ENCODE measurements at places on chromosomes 7 and 10.

DNA sequence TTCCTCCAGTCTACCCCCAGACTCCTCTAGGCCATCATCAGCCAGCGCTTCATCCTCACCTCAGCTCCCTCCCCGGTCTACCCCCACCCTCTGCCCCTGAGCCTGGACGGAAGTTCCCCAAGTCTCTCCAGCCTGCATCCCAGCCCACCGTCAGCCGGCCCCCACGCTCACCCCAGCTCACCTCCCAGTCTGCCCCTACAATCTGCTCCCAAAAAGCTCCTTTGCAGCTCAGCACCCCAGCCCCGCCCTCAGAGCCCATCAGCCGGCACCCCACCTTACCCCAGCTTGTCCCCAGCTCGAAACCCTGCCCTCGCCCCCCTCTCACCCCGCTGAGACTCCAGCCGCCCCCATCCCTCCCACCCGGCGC, 322 bp upstream of the RAMP3 start:
- DNase-seq, result no peak

DNA sequence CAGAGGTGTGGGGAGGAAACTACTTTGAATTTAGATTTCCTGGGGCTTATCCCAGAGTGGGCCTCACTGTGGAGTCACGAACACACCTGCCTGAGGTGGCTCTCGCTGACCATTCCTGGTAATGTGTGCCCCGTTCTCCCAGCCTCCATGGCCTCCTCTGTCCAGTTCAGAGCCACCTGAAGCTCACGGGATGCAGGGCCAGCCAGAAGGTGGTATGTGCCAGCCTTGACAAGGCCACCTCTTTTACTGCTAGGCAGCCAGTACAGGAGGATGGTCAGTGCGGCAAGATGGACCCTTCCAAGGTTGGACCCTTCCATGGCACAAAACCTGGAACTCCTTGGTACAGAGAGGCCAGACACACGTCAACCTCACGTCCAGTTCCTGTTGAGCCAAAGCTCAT, 210.3 kb downstream of the DNAJB6 start:
- no peak for DNase-seq

DNA sequence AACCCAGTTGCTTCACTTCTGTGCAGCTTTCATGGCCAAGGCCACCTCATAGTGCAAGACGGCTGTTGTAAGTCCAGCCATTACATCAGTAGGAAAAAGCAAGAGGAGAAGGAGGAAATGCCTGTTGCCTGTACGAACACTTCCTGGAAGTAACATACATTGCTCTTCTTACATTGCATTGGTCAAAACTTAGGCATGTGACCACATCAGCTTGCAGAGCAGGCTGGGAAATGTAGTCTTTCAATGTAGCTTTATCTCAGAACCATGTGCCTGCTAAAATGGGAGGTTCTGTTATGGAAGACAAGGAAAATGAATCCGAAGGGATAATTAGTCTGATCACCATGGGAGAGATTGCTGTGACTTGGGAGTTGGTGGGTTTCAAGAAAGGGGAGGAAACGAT, 4.3 kb downstream of the SLC29A3 start:
- DNase-seq, result no peak

DNA sequence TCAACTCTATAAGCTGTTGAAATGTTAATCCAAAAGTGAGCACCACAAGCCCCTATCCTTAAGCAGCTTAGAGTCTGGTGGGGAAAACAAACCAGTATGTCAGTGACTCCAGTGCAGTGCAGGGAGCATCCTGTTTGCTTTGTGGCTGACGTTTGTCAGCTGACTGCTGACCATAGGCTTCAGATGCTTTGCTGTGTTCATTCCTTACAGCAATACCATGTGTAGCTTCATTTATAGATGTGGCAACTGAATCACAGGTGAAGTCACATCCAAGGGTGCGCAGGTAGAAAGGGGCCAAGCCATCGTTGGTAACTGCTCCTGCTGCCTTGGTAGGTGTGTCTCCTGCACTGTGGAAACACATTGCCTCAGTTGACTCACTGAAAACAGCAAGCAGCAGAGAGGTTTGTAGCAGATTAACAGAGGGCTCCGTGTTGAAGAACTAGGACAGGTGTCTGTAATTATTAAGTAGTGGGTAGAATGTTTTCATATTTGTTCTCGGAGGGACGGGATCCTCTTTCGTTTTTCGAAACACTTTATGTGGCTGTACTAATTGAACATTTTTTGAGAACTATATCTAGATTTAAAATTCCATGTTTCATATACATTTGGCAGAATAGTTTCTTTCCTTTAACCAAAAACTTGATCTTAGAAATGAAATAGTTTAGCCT, 2.0 kb downstream of the INSIG1 start:
- DNase-seq, result no peak

GRCh38 chr10:96509017-96509641, 4.6 kb downstream of the TLL2 start:
- DNase-seq, result no peak

DNA sequence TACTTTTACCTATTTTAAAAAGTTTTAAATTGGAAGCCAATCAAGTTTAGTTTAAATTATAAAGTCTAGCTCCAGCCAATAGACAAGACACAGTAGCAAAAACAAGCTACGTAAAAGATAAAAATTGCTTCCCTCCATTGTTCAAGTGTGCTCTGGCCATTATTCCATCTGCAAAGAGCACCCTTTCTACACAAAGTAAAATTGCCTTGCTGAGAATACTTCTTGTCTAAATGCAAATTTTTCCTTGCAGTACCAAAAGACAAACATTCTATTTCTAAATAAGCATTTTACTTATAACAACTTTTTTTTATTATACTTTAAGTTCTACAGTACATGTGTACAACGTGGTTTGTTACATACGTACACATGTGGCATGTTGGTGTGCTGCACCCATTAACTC, 75.9 kb upstream of the ZNF746 start:
- DNase-seq, result no peak

- no peak for DNase-seq
Measured at GRCh38 chr10:74585231-74586087, 240.9 kb upstream of the KAT6B start.

DNA sequence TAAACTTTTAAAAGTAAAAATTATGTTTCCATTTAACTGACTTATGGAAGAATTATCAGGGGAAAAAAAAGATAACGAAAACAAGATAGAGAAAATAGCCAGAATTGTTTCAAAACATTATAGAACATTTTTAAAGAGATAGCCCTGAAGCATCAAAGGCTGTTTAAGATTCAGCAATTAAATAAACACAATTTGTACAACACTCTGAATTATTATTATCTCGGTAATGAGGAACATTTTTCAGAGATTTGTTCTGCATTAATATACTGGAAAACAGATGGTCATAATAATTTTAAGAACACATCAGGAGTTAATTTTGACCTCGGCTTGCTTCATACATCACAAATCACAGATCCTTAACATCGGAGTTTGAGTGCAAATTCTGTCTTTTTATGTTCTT, 643.8 kb downstream of the SORCS1 start:
- DNase-seq, result no peak

- DNase-seq, result no peak
Measured at GRCh38 chr10:103731609-103732270, 123.6 kb downstream of the SH3PXD2A start.

- DNase-seq, result no peak
Measured at GRCh38 chr7:83751217-83751616, 102.3 kb upstream of the SEMA3E start.

DNA sequence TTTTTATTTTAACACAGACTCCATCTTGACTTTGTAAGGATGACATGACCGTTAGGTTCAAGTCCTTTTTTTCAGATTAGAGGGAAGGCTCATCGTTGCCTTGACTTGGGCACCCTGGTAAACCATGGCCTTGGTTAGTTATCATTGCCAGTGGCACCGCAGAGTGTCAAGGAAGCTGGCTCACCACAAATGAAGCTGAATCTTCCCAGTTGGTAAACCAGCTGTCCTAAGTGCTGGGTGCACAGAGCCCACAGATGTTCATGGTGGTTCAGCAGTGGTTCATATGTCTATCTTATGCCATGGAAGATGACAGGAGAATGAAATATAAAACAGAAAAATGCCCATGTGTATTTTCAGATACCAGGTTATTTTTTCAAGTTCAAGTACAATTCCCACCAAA, 273.6 kb downstream of the PLXDC2 start:
- no peak for DNase-seq

DNA sequence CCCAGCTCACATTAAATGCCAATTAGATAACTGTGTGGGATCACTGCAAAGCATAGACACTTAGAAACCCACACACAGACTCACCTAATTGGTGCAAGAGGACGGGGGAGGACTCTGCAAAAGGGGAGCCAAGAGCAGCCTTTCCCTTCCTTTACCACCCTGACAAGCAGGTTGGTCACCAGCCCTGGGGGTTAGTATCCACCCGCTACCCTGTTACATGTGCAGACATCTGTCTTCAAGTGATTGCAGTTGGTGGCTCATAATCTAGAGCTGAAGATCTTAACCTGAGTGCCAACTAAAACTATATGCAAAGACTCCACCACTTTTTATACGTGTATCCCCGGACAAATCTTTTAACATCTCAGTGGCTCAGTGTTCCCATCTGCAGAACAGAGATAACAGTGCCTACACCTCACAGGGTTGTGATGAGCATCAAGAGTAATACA, 56.9 kb downstream of the SORBS1 start:
- DNase-seq, result no peak

- no peak for DNase-seq
Measured at GRCh38 chr10:87598700-87599099, 61.0 kb upstream of the PAPSS2 start.

DNA sequence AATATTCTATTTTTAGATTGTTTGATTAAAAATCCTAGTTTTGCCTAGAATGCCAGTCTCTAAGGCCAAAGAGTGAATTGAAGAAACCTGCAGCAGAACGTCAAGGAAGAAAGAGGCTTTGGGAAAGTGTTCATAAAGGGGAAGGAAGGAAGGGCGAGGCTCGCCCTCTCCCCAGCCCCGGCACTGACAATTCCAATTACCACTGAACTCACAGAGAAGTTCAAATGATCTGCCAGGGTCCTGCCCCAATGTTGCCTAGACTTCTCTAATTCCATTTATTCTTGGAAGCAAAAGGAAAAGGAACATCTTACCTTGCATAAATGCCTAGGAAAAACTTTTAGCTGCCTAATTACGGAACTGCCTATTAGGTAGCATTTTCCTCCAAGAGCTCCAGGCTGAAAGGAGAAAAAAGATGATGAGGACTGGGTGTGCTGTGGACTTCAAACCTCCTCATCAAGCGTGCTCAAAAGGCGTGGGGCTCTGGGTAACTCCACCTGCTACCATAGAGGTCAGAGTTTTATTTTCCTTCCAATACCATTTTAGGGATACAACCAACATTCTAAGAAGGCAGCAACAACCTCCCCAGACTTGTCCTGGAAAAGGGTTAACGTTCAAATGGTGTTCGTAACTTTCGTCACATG, 134.5 kb downstream of the PKD1L1 start:
- DNase-seq, result no peak

- DNase-seq, result no peak
Measured at GRCh38 chr10:33398796-33399195, 64.3 kb upstream of the NRP1 start.

GRCh38 chr7:107836237-107837144, 33.5 kb upstream of the SLC26A3 start:
- no peak for DNase-seq

- no peak for DNase-seq
Measured at GRCh38 chr7:113996405-113996804, 77.6 kb upstream of the PPP1R3A start.

DNA sequence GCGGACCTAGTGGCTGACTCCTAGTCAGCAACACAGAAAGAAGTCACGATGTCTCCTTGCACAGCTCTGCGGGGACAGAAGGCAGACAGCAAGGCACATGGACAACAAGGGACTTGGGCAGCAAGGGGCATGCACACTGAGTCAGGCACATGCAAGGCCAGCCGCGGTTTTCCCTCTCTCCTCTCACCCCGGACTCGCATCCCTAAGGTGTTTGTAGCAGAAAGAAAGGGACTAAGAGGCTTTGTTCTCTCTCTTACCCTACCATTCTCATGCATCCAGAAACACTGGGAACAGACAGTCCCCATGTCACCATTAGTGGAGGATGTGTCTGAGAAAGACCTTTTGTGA, 193.3 kb upstream of the PHF14 start:
- no peak for DNase-seq

- no peak for DNase-seq
Measured at GRCh38 chr7:50727072-50727471, 55.6 kb downstream of the GRB10 start.

GRCh38 chr10:48536916-48537890, 67.7 kb downstream of the ARHGAP22 start:
- DNase-seq, result no peak

GRCh38 chr7:145219461-145219860, 383.6 kb upstream of the TPK1 start:
- no peak for DNase-seq

GRCh38 chr10:120278069-120278468, 179.0 kb upstream of the PLPP4 start:
- DNase-seq, result no peak

- DNase-seq, result no peak
Measured at GRCh38 chr7:74604326-74605020, 53.0 kb upstream of the GTF2I start.

GRCh38 chr10:127447197-127447596, 101.9 kb upstream of the NPS start:
- DNase-seq, result no peak

- DNase-seq, result no peak
Measured at GRCh38 chr10:6474871-6475270, 105.2 kb downstream of the PRKCQ start.

- DNase-seq, result no peak
Measured at GRCh38 chr10:103692952-103693811, 162.2 kb downstream of the SH3PXD2A start.
